Fibroblast of skin of scalp (primary cell): ENCODE measurements at places on chromosomes 13 and 19.

DNA sequence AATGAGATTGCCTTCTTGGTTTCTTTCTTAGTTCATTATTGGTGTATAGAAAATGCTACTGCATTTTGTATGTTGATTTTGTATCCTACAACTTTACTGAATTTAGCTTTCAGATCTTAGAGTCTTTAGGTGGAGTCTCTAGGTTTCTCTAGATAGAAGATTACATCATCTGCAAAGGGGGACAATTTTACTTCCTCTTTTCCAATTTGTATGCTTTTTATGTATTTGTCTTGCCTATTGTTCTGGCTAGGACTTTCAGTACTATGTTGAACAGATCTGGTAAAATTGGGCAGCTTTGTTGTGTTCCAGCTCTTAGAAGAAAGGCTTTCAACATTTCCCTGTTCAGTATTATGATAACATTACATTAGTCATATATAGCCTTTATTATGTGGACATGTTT lies 101.0 kb upstream of the SPRY2 start:
- DNase-seq: no peak

DNA sequence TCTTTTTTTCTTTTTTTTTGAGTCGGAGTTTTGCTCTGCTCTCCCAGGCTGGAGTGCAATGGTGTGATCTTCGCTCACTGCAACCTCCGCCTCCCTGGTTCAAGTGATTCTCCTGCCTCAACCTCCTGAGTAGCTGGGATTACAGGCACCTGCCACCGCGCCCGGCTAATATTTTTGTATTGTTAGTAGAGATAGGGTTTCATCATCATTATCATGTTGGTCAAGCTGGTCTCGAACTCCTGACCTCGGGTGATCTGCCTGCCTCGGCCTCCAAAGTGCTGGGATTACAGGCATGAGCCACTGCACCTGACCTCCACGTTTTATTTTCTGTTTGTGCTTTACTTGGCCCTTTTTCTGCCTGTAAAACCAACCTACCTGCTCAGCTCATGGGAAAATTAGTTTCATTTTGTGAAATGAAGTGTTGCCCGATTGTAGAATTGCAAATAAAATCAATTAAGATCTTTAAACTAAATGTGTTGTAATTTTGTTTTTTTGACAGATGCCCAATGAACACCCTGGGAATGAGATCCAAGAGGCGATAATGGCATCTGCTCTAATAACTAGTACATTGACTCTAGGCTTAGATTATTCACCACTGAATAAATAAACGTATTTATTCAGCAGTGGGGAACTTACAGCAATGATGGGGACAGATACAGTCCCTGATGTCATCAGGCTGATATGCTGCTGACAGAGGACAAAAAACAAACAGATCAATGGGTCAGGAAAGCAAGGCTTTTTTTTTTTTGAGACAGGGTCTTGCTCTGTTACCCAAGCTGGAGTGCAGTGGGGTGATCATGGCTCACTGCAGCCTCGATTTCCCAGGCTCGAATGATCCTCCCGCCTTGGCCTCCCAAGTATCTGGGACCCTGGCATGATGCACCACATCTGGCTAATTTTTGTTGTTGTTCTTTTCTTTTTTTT lies 2.2 kb upstream of the RAB11B start:
- DNase-seq: no peak

DNA sequence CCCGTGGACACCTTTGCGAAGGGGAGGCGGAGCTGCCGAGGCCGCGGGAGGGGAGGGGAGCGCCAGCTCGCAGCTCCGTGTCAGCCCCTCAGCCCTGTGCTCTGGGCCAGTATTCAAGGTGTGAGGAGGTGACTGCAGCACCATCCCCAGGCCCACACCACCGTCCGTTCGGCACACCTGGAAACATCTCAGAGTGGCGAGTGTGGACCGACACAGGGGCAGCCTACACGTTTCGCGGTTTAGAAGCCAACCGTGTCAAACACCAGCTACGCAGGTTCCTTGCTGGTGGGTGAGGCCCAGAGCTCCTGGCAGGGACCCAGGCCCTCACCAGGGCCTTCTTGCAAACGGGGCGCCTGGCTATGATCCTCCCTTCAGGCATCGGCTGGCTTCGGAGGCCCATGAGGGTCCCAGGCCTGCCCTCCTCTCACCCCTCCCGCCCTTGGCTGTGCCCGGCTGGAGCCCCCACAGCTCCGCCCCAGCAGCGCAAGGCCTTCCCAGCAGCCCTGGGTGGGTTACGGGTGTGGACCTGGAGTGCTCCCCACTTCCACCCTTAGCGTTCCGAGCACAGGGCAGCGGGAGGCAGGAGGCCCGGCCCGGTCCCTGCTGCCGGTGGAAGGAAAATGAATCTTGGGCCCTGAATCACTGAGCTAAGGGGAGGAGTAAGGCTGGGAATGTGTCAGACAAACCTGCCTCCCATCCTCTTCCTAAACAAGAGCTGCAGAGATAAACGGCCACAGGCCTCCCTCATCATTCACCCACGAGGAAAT lies 1.2 kb downstream of the C13orf46 start:
- DNase-seq: no peak

DNA sequence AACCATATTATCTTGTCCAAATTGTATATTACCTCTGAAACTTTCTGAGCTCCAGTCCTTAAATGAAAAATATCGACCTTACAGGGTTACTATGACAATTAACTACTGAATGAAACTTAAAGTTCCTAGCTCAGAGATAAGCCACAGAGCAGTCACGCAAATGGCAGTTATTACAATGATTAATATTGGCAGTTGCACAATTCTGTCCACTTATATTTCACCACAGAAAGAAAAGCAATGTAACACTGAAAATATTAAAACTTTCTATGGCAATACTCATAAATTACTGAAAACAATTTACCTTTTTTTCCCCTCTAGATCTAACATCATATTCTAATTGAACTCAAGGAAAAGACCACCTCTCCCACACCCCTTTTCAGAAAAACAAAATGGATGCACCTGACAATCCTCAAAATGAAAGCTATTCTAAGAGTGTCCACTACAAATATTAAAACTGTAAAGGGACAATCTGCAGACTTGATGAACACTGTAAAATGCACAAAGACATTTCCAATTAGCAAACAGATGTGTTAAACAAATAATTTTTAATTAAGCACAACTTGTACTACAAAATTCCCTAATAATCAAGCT lies 14.6 kb downstream of the LNX2 start:
- no peak for DNase-seq

DNA sequence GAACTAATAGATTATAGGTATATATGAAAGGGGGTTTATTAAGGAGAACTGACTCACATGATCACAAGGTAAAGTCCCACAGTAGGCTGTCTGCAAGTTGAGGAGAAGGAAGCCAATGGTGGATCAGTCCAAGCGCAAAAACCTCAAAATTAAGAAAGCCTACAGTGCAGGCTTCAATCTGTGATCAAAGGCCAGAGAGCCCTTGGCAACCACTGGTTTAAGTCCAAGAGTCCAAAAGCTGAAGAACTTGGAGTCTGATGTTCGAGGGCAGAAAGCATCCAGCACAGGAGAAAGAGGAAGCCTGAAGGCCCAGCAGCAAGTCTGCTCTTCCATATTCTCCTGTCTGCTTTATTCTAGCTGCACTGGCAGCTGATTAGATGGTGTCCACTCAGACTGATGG lies 721.3 kb upstream of the PCDH9 start:
- no peak for DNase-seq

DNA sequence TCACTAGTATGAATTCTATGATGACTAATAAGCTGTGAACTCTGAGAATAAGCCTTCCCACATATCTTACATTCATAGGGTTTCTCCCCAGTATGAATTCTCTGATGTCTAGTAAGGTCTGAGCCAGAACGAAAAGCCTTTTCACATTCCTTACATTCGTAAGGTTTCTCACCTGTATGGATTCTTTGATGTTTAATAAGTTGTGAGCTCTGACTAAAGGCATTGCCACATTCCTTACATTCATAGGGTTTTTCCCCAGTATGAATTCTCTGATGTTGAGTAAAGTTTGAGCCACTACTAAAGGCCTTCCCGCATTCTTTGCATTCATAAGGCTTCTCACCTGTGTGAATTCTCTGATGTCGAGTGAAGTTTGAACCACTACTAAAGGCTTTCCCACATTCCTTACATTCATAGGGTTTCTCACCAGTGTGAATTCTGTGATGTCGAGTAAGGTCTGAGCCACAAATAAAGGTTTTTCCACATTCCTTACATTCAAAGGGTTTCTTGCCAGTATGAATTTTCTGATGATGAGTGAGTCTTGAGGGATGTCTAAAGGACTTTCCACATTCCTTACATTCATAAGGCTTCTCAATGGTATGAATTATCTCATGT lies 30.7 kb upstream of the ZFP82 start:
- peak; percentile 1 for DNase-seq

DNA sequence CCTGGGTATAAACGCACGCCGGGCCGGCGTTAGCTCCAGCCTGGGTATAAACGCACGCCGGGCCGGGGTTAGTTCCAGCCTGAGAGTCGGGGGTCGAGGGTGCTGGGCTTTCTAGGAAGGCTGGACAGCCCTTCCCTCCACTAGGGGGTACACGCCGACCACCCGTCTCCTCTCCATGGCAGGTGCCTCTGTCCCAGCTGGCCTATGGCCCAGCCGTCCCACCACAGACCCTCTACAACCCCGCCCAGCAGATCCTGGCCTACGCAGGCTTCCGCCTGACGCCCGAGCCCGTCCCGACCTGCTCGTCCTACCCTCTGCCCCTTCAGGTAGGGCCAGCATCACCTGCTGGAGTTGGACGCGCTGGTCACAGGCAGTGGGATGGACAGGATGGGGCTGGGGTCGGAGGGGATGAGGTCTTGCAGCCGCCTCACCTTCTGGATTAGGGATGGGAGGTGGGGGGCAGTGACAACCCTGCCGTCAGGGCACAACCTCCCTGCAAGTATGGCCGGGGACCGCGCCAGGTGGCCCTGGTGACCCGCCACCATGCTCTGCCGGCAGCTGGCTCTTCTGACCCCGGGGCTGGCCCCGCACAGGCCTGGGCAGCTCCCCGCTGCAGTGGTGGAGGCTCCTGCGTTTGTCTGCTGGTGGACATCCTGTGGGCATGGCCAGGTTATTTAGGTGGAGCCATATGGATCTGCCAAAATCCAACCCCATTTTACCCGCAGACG lies 45.8 kb downstream of the TMEM255B start:
- no peak for DNase-seq

GRCh38 chr19:42323473-42323851 lies 2.0 kb upstream of the MEGF8 start:
- DNase-seq: no peak

- DNase-seq: no peak
Measured at GRCh38 chr13:81383444-81383843, 1042.5 kb upstream of the SPRY2 start.

DNA sequence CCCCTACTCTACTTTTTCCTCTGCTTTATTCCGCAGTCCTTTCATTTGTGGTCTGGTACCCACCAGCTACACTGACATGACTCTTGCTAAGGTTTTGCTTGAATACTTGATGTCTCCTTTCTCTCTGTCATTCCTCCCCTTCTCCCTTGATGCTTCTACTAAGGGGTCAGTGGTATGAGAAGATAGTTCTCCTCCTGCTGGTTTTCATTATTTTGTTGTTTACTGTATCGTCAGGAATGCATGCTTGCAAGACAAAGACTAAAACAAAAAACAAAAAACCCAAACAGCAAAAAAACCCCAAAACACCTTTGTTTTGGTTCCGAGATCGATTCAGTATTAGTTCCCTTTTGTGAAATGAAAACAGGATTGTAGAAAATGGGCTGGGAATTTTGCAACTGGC lies 59.5 kb downstream of the PCCA start:
- no peak for DNase-seq

GRCh38 chr13:97235549-97236231 lies 13.6 kb downstream of the MBNL2 start:
- peak; percentile 57 for DNase-seq

GRCh38 chr13:80563439-80563838 lies 222.5 kb upstream of the SPRY2 start:
- peak; percentile 60 for DNase-seq

GRCh38 chr19:16202320-16203255 lies 4.9 kb downstream of the AP1M1 start:
- peak; percentile 40 for DNase-seq

- no peak for DNase-seq
Measured at GRCh38 chr19:7348587-7349230, at the start of gene ARHGEF18. TSS of gene ARHGEF18 (plus strand) at chr19:7348937. CDS start at chr19:7362891, 13,954 bp downstream.

- DNase-seq: no peak
Measured at GRCh38 chr13:22883956-22884355, 296.8 kb upstream of the SGCG start.

DNA sequence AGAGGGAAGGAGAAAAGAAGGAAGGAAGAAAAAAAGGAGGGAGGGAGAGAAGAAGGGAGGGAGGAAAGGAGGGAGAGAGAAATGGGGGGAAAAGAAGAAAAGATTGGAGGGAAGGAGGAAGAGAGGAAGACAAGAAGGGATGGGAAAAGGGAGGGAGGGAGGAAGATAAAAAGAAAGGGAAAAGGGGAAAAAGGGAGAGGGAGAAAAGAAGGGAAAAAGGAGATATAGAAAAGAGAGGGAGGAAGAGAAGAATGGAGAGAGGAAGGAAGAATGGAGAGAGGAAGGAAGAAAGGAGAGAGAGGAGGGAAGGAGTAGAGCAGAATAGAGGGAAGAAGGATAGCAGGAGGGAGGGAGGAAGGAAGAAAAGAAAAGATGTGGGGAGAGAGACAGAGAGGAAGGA lies 334.6 kb downstream of the TSHZ3 start:
- DNase-seq: no peak

DNA sequence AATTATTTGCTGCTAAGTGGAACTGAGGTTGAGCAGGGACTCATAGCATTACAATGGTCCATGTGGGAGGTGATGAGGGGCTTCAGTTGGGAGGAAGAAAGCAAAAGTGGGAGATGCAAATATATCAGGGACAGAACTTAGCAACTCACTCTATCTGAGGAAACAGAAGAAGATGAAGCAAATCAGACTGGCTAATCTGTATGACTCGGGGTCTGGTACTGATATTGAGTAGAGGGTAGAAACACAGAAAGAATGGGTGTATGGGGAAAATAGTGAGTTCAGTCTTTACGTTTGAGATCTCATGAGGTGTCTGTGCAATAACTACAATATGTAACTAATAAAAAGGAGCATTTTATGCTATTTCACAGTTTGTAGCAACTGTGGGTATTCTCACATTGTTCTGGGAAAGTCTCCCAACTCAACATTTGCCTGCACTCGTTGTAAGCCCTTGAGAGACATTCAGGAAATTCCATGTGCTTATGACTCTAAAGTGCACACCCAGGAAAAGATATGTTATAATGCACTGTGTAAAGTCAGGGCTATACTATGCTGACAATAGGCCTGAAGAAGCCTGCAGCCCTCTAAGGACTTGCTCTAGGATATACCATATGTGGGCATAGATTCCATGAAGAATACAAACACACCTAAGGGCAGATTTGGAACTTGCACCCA lies 183.5 kb downstream of the SPRY2 start:
- peak; percentile 60 for DNase-seq

GRCh38 chr13:97495678-97496077 lies 61.7 kb downstream of the RAP2A start:
- DNase-seq: no peak

- peak; percentile 82 for DNase-seq
Measured at GRCh38 chr19:55640043-55640576, 692 bp upstream of the ZNF580 start.

- DNase-seq: no peak
Measured at GRCh38 chr13:97342136-97342535, 91.8 kb upstream of the RAP2A start.
